ENCODE measurements at places on chromosomes 2 and 18.
A peak's percentile ranks its signal among the peaks of the same experiment; 100 is the strongest.

DNA sequence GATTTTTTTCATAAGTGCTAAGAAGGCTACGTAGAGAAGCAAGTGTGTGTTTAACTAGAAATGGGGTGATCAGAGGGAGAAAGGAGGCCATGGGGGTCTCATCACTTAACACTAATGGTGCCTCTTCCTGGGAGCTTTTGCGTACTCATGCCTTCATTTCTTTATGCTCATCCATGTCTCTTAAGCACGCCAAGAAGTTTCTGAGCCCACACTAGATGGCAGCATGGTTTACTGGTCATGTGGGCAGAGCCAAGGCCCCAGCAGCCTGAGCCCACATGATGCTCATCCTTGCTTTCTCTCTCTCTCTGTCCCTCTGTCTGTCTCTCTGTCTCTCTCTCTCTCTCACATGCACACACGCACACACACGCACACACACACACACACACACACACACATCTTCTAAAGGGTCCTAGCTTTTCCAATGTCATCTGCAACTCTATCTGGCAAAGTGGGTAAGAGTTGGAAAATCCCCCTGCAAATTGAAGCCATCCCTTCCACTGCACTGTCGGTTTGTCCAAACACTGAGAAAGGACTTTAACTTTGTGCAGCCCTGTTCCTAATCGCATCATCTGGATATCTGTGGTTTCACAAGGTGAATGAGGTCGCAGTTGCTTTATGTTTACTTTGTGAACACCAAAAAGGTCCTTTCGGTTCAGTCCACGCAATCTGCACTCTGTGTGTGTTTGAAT is 137.1 kb upstream of the CCDC68 start:
- no peak for DNase-seq

GRCh38 chr2:620471-621302 is 56.5 kb downstream of the TMEM18 start:
- no peak for DNase-seq

- DNase-seq = no peak
These were observed 330.3 kb downstream of the TNS1 start for GRCh38 chr2:217672472-217672871.

DNA sequence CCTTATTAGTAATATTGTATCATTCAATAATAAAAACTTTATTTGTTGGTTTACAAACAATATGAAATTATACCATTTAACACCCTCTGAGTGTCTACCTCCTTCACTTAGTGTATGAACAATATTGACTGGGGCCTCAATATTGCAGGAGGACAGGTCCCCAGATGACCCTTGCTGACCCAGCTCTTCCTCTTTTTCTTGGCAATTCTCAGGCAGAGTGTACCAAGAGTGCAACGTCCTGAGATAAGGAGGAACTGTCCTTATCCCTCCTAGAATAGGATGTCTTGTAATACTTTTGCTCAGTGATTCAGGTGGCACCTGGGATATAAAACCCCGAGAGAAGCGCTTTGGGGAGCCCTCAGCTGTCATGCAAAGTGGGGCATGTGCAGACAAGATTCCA is 76.8 kb downstream of the PLA2R1 start:
- DNase-seq = no peak

DNA sequence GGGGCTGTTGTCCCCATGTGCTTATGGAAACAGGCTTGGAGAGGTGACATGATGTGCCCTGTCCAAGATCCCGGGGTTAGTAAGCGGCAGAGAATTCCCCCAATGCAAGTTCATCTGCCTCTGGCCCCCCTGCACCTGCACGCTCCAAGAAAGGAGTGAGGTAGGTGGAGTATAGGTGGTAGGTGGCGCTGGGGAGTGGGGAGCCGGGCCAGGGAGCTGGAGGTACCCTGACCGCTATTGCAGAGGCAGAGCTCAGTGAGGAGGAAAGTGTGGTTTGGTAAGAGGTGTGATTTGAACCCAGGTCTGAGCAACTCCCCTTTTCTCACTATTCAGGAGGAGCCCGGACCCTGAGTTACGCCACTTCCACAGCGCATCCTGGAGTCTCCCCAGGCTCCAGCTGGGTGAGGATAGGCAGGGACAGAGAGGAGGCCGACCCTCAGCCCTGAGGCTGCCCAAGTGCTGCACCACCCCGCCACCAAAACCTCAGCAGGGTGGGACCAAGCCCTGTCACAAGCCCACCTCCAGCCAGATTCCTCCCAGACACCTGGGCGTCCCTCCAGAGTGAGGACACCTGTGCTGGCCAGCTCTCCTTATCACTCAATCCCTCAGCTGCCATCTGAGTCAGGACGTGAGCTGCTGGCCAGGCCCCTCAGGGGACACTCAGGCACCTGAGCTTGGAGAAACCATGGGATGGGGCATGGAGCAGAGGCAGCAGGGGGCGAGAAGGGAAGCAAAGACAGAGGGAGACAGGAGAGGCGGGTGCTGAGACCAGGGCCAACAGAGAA is 5.6 kb downstream of the HAAO start:
- no peak for DNase-seq

GRCh38 chr2:217248312-217248935 is 388.6 kb upstream of the TNP1 start:
- DNase-seq = no peak

GRCh38 chr2:196316050-196316430 is 144.7 kb upstream of the STK17B start:
- DNase-seq = no peak

DNA sequence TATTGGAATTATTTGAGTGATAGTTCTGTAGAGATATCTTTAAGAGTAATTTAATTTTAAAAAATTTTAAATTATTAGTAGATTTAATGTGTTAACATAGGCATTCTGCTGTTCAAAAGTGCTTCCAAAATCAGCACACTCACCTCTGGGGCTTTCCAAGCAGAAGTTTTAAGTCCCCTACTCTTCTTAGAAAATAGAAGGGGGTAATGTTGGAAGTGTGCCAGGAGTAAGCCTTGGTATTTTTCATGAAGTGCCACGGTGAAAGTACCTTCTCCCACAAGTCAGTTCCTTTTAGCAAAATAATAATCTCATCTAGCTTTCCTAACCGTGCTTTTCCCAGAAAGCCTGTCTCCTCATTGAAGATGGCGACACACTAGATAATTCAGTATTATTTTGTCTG is 3.9 kb upstream of the TNFRSF11A start:
- no peak for DNase-seq

- no peak for DNase-seq
These were observed 52.7 kb downstream of the RBMS1 start for GRCh38 chr2:160440888-160441287.

DNA sequence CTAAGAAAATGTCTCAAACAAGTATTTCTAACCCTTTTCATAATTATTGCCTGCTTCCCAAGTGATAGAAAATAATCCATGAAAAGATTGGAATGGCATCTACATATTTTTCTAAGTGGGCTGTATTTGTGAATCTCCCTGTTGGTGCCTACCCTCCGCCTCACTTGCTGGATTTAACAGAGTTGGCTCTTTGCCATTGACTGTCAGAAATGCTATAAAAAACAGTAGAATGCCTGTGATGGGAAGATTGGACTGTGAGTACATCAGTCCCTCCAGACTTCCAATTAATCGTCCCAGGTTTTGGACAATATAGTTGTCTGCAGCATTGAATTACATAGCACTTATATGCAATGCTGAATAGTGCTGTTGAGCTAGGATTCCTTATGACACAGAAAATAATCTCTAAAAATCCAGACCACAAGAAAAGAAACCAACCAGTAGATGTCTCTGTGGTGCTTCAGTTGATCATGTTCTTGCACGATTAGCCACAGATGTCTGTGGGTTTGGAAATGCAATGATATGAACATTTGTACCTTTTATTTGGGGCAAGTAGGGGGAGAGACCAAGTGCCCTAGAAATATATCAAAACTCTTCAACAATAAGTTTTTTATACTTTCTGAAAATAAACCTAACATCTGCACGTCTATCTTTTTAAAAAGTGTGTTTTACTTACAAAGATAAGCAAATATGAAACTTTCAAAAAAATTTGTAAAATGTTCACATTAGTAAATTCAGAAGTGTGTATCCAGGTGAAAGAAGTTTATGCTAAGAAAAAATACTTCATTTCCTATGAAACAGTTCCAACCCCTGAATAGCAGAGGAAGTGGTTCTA is 88.5 kb downstream of the DYNAP start:
- no peak for DNase-seq

GRCh38 chr2:69012310-69013141 is 453 bp upstream of the ANTXR1 start:
- peak; percentile 12 for DNase-seq

DNA sequence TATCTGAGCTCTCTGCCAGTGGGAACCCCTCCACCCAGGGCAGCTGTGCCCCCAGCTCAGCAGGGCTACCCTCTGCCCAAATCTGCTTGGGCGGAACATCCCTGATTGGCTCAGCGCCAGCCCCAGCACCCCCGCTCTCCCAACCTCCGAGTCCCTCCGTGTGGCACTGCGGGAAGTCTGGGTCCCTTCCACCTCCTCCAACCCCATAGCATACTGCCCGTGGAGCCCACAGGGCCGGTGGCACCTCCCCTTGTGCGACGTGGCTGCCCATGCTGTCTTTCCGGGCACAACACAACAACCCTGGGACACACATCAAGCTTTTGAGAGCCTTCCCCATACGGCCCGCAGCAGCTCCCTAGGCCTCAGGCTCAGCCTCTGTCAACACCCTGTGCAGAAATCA is 55.8 kb upstream of the NCK2 start:
- no peak for DNase-seq

- no peak for DNase-seq
These were observed 8.4 kb downstream of the SOX11 start for GRCh38 chr2:5700551-5700950.

GRCh38 chr2:11742702-11743357 is 3.6 kb upstream of the LPIN1 start:
- no peak for DNase-seq

Measured in activated gamma-delta T cell (primary cell).